ENCODE measurements at places on chromosomes 4 and X.

DNA sequence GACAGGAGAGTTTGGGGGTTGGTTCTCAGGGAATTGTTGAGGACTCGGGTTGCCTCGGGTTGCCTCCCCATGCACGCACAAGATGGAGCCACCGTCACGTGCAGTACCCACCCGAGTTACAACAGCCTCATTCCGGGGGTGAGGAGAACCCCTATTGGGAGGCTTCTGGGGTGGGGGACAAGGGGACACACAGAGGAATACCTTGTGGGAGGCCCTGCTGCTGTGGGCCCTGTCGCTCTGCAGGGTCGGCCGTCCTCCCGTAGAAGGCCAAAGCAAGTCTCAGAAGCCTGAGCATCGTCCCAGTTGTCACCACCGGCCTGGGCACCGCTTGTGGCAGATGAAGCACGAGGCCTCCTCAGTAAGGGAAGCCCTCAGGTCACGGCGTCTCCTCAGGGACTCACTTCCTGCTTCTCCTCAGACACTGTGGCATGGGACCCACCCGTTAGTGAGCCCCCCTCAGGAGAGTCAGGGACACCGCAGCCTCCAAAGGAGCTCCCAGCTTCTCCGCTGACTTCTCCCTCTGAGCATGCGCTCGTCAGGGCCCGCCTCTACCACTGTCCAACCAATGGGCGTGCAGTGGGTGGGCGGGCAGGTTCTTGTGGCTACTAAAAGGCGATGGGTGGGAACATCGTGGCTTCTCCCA, at the start of gene CT55:
TSS of gene CT55 (minus strand) at position 522 of the 643 bp plus-strand sequence. CDS start at position 295, 227 bp downstream.
- DNase-seq, result no peak

DNA sequence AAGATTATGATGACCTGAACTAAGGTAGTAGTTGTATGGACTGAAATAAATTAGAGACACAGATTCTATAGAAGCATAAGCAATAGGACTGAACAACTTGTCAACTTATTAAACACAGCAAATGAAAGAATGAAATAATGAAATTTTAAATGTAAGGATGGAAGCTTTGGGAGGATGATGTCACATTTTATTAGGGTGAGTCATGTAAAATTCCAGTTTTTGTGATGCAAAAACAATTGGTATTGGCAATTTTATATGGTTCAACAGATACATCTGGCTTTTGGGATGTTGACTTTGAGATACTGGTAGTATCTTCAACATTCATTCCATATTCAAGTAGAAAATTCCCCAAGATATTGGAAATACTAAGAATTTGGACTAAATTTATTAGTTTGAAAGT, 72.7 kb upstream of the IL15 start:
- DNase-seq, result no peak

GRCh38 chrX:9728261-9728660, 37.4 kb downstream of the GPR143 start:
- no peak for DNase-seq

GRCh38 chrX:152997337-152997736, 3.4 kb upstream of the PNMA5 start:
- DNase-seq, result no peak

- peak; percentile 68 for DNase-seq
These were observed 37.2 kb downstream of the ATP2B3 start for GRCh38 chrX:153554519-153555167.

GRCh38 chrX:18888281-18888680, 95.6 kb downstream of the PHKA2 start:
- DNase-seq, result no peak

DNA sequence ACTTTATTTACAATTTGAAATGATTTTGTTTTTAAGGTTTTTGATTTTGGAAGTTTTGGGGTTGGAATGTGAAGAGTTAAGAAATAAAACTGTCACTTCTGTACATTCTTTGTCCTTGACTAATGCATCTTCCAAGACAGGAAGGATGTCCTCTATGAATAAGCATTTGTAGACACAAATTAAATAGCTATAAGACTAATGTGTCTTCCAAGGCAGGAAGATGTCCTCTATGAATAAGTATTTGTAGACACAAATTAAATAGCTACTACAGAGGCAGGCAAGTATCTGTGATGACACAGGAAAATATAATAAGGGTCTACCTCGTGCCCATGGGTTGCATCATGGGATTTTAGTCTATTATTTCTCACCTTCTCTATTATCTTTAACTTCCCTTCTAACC, 14.5 kb downstream of the PRSS48 start:
- DNase-seq, result no peak
